ENCODE measurements at places on chromosomes 16 and 17.

GRCh38 chr17:4189280-4189679 is 46.3 kb downstream of the CYB5D2 start:
- no peak for DNase-seq

- DNase-seq: no peak
These were observed 5.7 kb downstream of the TRIM47 start for GRCh38 chr17:75872434-75873351.

- no peak for DNase-seq
These were observed 5.2 kb downstream of the PKD1L3 start for GRCh38 chr16:71995038-71995437.

DNA sequence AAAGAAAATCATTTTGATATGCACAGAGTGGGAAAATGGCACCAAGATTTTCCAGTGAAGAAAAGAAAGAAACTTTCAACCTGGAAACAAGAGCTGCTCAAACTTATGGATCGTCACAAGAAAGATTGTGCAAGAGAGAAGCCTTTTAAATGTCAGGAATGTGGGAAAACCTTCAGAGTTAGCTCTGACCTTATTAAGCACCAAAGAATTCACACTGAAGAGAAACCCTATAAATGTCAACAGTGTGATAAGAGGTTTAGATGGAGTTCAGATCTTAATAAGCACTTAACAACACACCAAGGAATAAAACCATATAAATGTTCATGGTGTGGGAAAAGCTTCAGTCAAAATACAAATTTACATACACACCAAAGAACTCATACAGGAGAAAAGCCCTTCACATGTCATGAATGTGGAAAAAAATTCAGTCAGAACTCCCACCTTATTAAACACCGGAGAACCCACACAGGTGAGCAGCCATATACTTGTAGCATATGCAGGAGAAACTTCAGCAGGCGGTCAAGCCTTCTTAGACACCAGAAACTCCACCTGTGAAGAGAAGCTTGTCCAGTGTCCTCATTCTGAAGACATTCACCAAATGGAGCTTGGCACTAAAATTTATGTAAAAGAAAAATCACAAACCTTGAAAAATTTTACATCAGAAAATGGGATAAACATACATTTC is 12.2 kb downstream of the ZNF75A start:
- DNase-seq: no peak

- DNase-seq: no peak
These were observed 50.1 kb downstream of the PIMREG start for GRCh38 chr17:6494239-6494941.

DNA sequence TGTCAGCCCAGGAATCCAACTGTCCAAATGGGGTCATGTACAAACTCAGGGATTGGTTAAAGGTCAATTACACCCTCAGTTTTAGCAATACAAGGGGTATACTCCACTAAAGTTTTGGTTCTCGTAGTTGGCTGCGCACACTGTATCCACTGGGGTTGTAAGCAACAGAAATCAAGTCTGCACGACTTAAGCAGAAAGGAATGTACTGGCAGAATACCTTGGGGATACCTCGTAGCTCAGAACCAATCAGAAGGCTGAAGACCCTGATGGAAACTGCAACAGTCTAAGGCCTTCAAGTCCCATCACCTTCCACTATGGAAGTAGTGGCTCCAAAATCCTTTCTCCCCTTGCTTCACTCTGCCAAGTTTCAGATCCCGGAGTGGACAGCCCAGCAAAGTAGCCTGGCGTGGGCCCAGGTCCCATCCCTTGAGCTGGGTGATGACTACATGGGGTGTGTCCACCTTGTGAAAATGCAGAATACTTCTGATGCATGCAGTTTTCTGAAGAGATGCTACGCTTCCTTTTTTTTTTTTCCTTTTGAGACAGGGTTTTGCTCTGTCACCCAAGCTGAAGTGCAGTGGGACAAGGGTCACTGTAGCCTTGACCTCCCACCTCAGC is 21.1 kb upstream of the RPH3AL start:
- DNase-seq: no peak

- DNase-seq: no peak
These were observed 118.4 kb upstream of the IRX5 start for GRCh38 chr16:54812229-54812628.

GRCh38 chr17:47763913-47764582 is 31.0 kb downstream of the TBX21 start:
- DNase-seq: no peak

GRCh38 chr17:41326173-41327145 is 10.9 kb upstream of the KRTAP17-1 start:
- no peak for DNase-seq

DNA sequence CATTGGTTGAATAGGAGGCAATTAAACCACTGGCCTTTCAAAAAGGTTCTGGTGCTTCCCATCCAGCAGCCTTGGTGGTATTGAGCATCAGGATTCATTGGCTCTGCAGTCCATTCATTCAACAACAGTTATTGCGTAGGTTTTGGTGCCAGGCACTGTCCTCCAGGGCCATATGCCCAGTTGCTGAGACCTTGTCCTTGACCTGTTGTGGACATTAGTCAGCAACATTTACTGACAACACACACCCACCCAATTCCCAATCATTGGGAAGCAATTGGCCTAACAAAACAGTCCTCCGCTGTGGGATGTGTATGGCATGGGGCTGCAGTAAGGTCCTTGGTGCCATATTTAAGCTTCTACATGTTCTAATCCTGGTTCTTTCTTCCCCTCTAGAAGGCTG is 82.2 kb downstream of the AXIN2 start:
- no peak for DNase-seq

- DNase-seq: peak; percentile 41
These were observed 63.4 kb downstream of the CLEC16A start for GRCh38 chr16:11007714-11008280.

DNA sequence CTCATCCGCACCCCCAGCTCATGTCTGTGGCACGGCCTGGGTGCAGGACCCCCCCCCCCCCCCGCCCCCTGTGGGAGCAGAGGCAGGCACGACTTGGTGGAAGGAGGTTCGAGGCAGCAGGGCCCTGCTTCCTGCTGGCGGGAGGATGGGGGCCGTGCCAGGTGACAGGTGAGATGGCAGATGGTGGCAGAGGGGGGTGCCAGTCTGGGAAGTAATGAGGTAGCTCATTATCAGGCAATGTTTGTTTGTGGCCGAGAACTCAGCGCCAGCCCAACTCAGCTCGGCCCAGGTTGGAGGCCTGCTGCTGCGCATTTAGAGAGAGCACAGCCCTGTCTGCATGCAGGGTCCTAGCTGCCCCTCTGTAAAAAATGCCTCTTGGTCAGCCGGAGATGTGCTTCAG is 40.1 kb upstream of the JPH3 start:
- no peak for DNase-seq

DNA sequence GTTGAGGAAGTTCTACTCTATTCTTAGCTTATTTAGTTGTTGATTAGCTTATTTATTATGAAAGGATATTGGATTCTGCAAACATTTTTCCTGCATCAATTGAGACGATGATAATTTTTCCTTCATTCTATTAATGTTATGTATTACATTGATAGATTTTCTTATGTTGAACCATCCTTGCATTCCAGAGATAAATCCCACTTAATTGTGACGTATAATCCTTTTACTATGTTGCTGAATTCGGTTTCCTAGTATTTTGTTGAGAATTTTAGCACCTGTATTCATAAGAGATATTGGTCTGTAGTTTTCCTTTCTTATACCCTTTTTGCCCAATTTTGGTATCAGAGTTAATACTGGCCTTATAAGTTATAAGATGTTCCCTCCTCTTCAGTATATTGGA is 47.6 kb upstream of the BRD7 start:
- no peak for DNase-seq

DNA sequence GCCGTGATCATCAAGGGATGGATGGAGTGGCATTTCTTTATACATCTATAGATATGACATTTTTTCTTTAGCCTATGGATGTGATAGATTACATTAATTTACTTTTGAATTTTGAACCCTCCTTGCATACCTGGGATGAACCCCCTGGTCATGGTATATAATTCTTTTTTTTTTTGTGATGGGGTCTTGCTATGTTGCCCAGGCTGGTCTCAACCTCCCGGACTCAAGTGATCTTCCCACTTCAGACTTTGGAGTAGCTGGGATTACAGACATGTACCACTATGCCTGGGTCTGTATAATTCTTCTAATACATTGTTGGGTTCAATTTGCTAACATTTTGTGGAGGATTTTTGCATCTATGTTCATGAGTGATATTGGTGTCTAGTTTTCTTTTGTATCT is 1.7 kb upstream of the TNS4 start:
- no peak for DNase-seq

- no peak for DNase-seq
These were observed 63.0 kb downstream of the TMEM100 start for GRCh38 chr17:55659661-55660060.

- DNase-seq: no peak
These were observed 90.2 kb downstream of the SYCE1L start for GRCh38 chr16:77289331-77289809.

DNA sequence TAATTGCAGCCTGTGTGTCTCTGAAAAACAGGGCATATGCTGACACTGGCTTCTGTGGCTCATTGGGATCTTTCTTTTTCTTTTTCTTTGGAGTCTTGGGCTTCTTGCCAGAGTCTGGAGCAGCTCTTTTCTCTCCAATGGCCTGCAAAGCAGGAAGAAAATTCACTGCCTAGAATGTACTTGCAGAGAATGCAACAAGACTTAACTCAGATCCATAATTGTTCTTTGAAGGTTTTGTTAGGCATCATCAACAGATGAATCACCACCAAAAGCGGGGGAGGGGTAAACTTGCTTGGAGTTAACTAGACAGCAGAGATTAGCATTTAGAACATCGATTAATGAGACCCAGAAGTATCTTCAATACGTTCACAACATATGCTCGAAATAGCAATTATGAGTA is 100.9 kb downstream of the TOX3 start:
- no peak for DNase-seq

- peak; percentile 49 for DNase-seq
These were observed 77.2 kb downstream of the TOX3 start for GRCh38 chr16:52469775-52470174.

- DNase-seq: no peak
These were observed 94.2 kb downstream of the DNAH3 start for GRCh38 chr16:21056396-21056795.

DNA sequence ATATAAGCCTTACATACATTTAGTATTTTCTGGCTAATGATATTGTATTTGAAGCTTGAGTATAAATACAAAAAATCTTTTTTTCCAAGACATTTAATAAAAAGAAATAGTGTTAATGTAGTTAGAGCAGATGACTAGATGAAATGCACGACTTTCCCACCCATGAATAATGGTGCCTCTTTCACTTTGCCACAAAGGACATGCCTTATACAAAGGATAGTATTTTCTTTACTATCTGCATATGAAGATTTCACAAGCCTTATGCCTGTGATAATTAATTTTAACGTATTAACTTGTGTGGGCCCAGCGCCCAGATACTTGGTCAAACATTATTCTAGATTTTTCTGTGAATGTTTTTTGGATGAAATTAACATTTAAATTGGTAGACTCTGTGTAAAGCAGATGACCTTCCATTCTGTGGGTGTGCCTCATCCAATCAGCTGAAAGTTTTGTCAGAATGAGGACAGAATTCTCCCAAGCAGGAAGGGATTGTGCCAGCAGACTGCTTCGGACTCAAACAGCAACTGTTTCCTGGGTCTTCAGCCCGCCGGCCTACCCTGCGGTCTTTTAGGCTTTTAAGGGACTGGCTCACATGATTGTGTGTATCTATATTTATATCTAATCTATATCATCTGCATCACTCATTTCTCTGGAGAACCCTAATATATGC is 115.4 kb downstream of the USP22 start:
- no peak for DNase-seq

DNA sequence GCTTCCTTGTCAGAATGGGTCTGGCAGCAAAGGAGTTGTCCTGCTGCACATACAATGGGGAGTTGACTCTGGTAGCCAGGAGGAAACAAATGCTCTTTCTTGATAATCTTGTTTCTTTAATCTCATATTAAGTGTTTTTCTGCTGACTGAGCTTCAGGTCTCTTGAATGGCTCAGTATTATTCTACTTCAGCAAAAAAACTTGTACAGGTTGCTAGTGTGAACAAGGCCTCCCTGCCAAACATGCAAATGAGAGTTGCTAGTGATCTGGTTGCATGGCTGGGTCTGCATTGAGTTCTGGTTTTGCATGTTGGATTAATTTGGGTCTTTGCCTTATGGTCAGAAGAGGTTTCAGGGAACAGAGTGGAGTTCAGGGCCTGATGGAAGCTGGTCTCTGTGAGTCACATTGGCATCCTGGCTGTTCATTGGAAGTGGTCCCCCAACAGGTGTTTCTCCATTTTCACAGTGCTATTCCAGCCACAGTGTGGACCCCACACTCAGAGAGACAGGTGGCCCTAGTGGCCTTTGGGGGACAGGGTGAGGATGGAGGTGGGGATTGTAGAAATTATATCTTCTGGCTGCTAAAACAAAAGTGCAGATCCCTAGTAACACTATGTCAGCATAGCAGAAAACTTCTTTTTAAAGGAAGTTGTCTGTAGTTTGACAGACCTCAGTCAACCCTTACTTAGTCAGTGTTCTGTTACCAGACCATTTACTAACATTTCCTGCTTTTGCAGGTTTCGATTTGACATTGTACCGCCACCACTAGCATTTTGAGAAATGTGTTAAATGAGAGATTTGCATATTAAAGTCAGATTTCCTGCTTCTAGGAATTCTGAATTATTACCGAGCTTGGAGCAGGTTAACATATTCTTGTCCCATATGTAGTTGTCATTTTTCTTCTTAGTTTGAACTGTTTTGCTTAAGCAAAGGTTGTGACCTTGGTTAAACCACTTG is 47.1 kb downstream of the EPN2 start:
- DNase-seq: no peak

DNA sequence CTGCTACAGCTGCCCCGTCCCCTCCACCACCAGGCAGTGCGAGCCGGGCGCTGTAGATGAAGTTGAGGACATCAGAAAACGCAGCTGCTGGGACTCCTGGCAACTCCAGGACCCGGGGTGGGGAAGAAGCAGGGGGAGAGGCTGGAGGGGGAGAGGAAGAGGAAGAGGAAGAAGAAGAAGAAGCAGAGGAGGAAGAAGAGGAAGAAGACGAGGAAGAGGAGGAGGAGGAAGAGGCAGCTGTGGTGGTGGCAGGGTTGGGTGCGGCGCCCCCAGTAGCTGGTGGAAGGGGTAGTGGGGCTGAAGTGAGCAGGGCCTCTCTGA is 13.2 kb downstream of the ZBTB4 start:
- DNase-seq: no peak

DNA sequence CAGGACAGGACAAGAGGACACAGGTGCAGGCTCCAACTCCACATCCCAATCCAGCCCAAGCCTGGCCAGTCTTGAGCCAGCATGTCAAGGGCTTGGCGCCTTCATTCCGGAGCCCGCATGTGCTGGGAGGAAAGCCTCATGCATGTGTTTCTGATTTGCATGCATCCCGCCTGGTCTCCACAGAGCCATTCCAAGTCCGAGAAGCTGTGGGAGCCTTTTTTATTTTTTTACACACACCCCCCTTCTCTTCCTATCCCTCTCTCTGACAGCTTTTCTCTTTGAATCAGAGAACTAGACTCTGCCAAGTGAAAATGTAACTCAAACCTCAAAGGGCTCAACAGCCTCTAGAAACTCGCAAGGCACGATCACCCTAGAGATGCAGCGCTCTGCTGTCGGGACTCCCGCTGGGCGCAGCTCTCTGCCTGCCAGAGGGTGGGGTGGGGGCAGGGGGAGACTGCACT is 45.1 kb downstream of the NOG start:
- DNase-seq: no peak
